ENCODE measurements at places on chromosomes 1 and 21.

- DNase-seq, result no peak
These were observed 93.9 kb upstream of the PALMD start for GRCh38 chr1:99551812-99552614.

GRCh38 chr21:15842565-15842880 lies 112.7 kb downstream of the USP25 start:
- DNase-seq, result no peak

GRCh38 chr1:162649583-162649982 lies 17.3 kb downstream of the DDR2 start:
- no peak for DNase-seq

DNA sequence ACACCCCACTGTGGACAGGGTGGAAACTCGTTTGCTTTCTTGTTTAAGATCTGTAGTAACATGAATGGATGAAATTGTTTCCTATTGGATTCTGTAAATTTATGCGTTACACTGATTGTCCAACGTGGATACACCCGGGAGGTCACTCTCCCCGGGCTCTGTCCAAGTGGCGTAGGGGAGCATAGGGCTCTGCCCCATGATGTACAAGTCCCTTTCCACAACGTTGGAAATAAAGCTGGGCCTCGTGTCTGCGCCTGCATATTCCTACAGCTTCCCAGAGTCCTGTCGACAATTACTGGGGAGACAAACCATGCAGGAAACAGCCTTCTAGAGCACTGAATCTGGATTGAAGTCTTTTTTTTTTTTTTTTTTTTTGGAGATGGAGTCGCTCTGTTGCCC lies 1.4 kb downstream of the RCC1 start:
- no peak for DNase-seq

- peak; percentile 96 for DNase-seq
These were observed 22.0 kb upstream of the SLC26A9 start for GRCh38 chr1:205965036-205965884.

DNA sequence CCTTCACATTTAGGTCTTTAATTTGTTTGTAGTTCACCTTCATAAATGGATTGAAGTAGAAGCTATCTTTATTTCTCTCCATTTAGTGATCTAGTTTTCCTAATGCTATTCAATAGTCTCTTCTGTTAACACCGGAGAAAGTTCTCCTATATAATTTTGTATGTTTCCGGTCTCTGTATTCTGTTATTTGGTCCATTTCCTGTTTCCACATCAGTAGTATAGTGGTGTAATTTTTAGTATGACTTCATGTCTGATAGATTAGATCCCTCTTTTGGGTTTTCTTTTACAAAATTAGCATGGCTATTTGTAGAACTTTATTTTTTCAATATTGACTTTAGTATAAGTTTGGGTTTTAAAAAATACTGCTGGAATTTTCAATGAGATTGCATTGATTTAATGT lies 41.6 kb upstream of the PKP1 start:
- no peak for DNase-seq

DNA sequence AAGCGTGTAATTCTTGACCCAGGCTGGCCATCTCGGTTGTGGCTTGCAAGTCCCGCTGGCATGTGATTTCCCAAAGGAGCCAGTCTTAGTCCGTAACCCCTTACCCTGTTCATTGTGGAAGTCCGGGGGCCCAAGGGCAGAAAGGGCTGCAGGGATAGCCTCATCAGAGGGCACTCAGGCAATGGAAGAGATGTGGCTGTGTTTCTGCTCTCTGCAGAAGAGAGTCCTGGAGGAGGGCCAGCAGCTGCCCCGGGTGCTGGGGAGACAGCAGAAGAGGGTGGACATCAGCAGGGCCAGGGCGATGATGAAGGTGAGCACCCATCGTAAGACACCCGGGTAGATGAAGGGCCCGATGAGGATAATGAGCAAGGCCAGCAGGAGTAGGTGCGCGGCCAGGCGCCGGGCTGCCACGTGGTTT lies 830 bp downstream of the RNF186 start:
- no peak for DNase-seq

- no peak for DNase-seq
These were observed 1.6 kb downstream of the PADI2 start for GRCh38 chr1:17117451-17118265.

- no peak for DNase-seq
These were observed 91.9 kb downstream of the PLD5 start for GRCh38 chr1:242432491-242433095.

DNA sequence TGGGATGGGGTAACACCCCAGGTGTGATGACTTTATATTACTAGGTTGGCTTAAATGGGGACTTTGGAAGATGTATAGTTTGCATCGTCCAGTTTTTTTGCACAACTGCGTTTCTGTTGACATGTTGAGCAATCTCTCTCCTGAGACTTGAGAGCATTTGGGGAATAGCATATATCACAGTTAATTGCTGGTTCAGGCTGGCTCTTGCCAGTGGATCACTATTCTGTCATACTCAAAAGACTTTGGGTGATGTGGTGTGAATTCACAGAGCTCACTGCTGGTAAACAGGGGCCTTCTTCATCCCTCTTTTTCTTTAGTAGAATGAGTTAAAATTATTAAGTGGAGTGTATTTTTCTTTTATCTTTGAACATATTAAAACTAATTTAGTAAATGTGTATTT lies 44.3 kb downstream of the LHX9 start:
- no peak for DNase-seq

DNA sequence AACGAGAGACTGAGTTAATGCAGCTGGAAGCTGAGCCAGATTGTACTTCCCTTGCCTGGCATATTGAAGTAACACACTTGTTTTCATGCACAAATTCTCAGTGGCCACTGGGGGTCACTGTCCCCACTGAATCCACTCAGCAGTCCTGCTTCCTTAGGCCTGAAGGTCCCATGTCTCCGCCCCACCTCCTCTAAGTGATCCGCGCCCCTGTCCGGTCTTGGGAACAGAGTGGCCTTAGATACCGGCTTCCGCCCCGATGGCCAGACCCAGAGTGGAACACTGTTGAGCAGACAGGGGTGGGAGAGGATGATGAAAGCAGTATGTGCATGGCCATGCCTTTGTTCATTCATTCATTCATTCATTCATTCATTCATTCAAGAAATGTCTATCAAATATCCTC lies 34.8 kb downstream of the CHAF1B start:
- DNase-seq, result peak; percentile 30

DNA sequence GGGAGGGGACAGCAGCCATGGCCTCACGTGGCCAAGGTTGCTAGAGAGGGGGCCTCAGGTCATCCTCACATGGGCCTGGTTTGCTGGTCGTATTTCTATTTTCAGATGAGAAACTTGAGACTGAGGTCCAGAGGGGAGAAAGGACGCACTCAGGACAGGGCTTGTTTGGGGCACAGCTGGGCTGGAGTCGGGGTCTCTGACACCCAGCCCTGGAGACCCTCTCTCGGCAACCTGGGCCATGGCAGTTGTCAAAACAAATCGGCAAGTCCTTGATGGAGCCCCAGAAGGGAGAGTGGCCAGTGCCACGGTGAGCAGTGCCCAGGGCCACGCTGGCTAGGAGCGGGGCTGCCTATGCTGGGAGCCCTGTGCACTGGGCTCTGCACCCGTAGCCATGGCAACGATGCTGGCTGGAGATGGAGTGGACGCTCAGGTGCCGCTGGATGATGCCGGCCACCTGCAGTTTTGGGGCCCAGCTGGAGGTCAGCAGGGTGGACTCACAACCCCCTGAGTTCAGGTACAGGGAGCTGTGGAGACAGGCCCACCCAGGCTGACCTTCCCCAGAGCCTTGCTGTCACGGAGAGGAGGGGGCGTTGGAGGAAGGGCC lies 11.1 kb downstream of the LRRC3 start:
- no peak for DNase-seq

GRCh38 chr1:147619741-147620140 lies 50.6 kb downstream of the ACP6 start:
- no peak for DNase-seq

DNA sequence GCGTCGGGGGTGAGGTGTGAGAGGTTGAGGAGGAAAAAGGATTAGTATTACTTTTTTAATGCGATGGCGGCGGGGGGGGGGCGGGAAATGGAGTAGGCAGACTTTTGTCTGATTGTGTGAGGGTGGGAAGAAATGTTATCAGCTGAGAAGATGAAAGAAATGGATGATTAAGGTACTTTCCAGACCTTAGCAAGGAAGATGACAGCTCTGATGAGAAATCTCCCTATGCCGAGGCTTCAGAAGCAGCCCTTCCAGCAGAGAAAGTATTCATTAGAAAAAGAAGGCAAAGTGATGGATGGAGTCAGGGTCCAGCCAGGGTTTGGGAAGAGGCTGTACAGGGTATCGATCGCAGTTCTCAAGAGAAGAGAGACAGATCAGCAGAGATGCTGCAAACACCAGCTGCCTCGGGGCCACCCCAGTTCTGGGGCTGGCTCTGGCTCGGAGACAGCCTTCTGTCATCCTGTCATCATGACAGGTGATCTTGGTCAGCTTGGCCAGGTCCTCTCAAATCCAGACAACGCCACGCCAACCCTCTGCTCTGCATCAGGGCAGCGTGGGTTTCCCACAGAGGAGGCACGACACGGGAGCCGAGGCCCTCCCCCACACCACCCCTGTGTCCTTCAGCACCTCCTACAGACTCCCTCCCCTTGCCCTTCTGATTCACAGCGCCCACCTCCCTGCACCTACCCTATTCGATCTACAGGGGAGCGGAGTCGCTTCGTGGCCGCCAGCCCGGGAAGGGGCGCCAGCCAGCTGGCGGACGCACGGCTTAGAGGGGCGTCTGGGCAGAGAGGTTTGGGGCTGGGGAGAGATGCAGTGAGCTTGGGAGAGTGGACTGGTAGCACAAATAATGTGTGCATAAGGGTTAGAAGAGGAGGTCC lies 674 bp upstream of the ATXN7L2 start:
- DNase-seq, result no peak

GRCh38 chr1:162179121-162179520 lies 109.6 kb downstream of the NOS1AP start:
- DNase-seq, result no peak

- no peak for DNase-seq
These were observed 116.3 kb downstream of the DHRS3 start for GRCh38 chr1:12501661-12502060.

DNA sequence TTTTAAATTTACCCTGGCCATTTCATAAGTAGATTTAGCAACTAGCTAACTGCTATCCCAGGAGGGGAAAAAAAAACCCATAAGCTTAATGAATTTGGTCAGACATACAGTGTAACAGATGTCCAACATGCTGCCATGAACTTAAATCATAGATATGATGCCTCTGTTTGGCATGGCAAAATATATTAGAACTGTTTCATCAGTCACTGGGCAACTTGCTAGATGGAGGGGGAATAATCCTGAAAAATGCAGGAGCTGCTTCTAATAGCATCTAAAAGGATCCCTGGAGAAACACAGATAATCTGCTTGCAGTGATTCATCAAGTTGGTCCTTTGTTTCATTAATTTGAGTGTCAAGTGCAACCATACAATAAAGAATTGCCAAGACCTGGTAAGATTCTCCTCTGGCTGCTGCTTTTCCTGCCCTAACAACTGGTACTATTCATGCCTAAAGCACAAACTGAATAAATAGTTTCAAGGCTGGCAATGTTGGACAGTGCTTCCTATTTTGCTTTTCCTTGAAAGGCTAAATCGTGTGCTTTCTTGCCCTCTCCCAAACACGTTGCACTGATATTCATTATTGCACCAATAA lies 1.5 kb upstream of the ST6GALNAC5 start:
- DNase-seq, result no peak

All from NCI-H774 (cell line).